ENCODE measurements at places on chromosomes 3 and 15.

DNA sequence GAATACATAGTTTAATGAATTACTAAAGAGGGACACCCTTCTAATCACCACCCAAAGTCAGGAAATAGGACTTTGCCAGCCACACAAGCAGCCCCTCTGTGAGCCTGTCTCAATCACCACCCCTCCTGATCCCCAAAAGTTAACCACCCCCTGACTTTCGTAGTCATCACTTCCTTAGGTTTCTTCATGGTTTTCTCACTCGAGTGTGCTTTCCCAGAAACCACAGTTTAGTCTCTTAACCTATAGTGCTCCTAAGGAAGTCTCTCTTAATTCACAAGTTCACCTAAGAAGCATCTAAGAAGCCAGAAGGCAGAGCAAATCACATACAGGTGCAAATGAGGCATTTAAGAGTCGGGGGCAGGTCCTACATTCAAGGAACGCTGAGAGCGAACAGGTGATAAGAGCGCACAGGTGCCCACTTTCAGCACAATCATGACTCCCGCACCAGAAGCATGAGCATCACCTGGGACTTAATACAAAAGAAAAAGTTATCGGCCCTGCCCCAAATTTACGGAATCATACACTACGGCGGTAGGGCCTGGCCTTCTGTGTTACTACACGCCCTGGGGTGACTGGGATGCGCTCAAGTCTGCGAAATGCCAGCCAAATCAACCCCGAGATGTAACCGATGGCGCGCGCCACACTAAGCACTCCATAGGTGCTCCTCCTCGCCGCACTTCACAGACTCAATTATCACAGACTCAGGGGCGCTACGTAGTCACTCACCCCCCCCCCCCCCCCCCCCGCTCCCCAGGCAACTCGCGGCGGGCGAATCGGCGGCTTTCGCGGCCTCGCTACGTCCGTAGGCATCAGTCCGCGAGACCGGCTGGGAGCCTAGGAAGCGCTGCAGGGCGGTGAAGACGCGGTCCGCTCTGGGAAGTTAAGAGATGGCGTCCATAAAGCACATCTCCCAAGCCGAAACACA lies 815 bp downstream of the ULK4 start:
- peak; percentile 73 for DNase-seq

GRCh38 chr15:50883903-50884302 lies 24.6 kb upstream of the AP4E1 start:
- no peak for DNase-seq

DNA sequence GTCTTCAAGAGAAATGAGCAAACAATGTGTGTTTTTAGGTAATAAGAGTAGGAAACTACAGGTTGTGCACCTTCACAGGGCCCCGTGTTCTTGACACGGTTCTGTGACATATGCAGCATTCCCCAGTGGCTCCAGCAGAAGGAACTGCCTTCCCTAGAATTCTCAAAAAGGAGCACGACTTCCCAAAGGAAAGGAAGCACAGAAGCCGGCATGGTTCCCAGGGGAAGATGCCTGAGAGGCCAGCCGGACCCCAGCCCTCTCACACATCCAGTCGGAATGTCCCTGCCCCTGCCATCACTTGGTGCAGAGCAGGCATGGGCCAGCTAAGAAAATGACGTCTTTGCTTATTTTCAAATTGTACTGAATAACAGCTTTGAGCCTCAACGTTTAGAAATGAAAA lies 187.3 kb upstream of the NSMCE3 start:
- no peak for DNase-seq

GRCh38 chr3:58899159-58899952 lies 150.5 kb downstream of the CFAP20DC start:
- DNase-seq, result no peak

GRCh38 chr3:41115069-41115468 lies 84.2 kb upstream of the CTNNB1 start:
- DNase-seq, result no peak

DNA sequence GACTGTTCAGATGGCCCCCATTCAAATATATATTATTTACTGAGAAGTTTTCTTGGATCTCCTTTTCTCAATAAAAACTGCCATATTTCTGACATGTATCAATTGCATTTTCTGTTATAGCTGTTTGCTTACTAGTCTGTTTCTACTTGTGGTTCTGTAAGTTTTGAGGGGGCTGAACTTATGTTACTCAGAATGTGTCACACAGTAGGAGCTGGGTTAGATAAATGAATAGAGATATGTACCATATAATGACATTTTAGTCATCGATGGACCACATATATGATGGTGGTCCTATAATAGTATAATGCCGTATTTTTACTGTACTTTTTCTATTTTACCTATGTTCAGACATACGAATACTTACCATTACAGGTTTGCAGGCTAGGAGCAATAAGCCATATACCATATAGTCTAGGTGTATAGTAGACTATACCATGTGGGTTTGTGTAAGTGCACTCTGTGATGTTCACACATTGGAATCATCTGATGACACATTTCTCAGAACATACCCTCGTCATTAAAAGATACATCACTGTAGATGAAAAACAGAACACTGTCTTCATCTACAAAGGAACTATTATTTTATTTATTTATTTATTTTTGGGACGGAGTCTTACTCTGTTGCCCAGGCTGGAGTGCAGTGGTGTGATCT lies 22.3 kb downstream of the PPP4R2 start:
- no peak for DNase-seq

DNA sequence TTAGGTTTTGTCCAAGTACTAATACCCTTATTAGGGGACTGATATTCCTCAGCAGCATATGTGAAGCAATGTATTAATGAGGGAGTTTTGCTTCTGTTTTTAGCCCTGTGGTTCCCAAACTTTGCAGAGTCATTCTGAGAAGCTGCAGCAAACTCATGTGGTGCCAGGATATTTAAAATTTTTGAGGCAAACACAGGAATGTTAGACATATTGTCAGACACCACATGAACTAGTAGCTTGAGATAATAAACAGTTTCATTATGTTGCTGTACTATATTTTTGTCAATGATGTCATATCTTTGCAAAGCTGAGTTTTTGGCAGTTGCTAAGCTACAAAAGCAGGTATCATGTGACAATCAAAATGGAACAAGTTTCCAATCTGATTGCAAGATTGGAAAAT lies 36.6 kb downstream of the ATP6V1A start:
- no peak for DNase-seq

- no peak for DNase-seq
Observed at GRCh38 chr15:40108061-40108854, 421 bp downstream of the BMF start.

DNA sequence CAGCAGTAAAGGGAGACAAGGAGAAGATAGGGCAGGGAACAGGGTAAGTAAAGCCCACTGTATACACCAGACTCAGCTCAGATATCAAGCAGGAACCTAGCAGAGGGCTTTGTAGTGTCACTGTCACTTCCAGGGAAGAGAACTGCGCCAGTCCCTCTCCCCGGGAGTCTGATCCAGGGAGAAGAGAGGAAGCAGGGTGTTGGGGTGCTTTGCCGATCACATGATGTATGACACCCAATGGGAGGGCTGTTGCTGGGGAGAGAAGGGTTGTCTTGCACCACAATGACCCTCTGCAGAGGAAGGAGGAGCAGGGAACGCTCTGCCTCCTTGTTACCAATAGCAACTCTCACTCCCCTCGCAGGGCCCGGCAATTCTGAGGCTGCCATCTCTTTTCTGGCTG lies 147.2 kb upstream of the SLC2A2 start:
- no peak for DNase-seq

- no peak for DNase-seq
Observed at GRCh38 chr3:181729341-181729869, 17.7 kb downstream of the SOX2 start.

- DNase-seq, result no peak
Observed at GRCh38 chr3:96803870-96804269, 10.5 kb upstream of the EPHA6 start.

DNA sequence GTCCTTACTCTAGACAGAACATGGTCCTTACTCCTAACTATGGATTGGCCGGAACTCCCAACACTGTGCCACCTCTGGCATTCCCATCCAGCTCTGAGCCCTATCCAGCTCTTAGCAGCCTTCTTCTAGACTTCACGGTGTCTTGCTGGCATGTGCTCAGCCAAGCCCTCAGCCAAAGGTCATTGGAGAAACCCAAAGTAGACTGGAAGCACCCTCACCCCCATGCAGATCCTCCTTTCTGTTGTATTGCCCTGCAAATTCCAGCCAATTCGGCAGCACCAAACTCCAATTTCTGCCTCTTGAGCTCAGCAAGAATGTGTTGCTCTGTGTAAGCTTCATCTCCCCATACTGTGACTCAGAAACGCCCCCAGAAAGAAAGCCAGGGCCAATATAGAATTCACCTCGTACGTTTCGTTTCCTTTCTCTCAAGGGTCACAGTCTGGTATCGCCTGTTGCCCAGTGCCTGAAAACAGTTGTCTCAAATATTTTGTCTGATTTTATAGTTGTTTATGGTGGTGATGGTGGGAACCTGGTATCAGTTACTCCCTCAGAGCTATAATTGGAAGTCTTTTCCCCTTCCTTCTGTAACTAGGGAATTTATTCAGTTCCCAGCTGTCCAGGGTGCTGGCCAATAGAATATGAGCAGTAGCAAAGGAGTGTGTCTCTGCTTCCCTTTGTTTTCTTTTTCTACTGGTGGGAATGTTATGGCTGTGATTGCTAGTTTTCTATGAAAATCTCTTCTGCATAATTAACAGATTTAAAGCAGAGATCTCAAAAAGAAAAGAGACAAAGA lies 28.4 kb upstream of the EPHB3 start:
- no peak for DNase-seq

- no peak for DNase-seq
Observed at GRCh38 chr3:8784676-8785435, 15.4 kb upstream of the OXTR start.

DNA sequence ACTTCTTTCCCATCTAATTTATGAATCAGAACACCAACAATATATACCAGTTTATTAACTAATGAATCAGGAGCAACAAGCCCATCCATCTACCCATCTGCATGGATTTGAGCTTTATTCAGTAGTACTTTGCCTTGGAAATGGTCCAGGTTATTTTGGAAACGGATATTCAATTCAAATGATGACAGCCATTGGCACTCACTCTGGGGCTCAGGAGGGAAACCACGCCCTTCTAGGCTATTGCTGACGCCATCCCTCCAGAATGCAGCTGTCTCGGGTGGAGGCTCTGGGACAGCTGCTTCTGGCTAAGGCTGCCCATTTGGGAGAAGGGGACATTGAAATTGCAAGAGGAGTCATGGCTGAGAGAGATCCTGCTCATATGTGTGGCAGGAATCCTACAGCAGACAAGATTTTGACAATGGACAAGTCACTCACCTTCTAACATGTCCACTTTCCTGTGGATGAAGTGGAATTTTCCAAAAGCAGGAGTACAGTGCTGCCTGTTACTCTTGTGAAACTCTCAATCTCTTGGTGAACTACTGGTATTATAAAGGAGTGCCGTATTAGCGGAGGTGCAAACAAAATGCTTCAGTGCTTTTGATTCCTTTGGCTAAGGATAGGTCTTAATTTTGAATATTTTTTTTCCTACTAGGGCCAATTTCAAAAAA lies 29.3 kb upstream of the TRAK1 start:
- no peak for DNase-seq

DNA sequence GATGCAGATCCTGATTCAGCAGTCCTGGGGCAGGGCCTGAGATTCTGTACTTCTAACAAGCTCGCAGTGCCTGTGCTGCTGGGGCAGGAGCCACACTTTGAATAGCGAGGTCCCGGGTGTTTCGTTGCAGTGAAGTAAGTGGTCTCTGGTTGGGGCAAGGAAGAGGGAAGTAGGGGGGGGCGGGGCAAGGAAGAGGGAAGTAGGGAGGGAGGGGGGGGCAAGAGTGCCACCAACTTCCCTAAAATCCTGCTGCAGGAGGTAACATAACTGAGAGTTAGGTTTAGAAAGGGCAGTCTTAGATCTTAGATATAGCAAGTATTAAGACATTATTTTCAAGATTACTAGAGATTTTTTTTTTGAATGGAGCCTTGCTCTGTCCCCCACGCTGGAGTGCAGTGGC lies 35.5 kb downstream of the CRTAP start:
- DNase-seq, result no peak

DNA sequence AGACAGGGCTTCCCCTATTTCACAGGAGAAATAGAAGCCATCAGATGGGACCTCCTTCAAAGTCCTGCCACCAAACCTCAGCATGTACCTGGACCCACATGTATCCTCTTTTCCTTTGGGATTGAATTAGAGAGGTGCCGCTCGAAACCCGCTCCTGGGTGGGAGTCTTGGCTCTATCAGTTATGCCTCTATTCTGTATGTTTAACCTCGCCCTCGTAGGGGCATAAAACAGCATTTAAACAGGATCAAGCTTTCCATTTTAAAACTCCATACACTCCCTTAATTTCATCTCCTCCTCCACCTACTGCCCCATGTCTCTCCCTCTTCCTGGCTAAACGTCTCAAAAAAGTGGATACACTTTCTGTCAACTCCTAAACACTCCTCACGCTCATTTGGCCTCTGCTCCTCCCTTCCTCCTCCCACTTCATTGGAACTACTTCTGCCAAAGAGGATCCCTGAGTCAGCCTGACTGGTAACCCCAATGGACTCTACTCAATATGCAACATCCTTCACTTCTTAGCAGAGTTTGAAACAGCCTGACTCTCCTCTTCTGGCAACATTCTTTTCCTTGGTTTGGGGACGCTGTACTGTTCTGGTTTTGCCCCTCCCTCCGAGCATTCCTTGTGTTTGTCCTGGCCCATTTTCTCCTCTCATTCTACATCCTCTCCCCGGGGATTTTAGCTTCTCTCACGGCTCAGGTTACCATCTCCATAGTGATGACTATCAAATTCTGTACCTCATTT lies 23.0 kb upstream of the MUC20 start:
- peak; percentile 43 for DNase-seq

DNA sequence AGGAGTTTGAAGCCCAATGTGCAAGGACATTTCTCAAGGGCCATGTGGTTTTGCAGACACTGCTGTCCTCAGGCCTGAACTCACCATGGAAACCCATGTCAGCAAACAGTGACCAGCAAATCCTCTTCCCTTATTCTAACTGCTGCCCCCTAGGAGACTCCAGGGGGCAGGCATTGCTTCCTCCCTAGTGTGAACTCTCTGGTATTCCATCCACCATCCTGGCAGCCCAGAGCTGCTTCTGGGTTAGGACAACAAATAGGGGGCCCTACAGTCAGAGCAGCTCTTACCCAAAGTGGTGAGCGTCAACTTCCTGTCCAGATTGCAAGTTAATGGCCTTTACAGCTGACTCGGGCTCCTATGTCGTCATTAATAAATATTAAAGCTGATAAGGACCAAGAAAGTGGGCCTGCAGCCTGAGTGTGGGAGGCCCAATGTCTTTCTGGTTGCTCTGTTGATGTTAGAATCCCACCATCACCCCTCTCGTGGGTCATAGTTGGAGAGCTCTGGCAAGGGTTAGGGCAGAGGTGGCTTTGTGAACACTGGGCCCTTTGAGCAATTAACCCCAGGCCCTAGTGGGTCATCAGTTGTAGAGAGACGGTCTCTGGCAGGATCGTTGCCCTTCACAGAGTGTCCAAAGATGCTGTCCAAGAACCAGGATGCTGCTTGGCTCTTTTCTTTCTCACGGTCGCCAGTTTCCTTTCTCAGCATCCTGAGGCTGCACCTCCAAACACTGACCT lies 41.5 kb downstream of the TGM4 start:
- DNase-seq, result no peak

GRCh38 chr3:37544105-37544504 lies 317.6 kb upstream of the CTDSPL start:
- DNase-seq, result no peak
